Non-pigmented ciliary epithelial cell (primary cell): ENCODE measurements at places on chromosomes 1 and 21.
A peak's percentile ranks its signal among the peaks of the same experiment; 100 is the strongest.

GRCh38 chr1:198771563-198772153, 132.8 kb downstream of the PTPRC start:
- DNase-seq = peak; percentile 20

GRCh38 chr1:182206626-182207239, 145.2 kb upstream of the ZNF648 start:
- DNase-seq = no peak

DNA sequence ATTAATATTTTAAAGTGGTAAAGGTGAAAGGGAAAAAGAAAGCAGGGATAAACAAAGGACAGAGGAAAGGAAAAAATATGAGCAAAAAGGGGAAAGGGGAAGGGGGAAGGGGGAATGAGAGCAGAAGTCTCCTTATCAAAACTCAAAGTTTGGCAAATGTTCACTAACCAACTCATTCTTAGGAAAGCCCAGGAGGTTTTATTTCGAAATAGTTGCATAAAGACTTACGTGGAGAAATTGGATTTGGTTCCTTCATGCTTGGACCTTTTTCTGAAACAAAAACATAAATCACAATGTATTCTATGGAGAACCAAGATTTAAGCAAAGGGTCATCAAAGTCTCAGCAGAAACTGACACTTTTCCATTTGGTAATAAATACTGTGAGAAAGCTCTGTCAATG, 188.1 kb downstream of the TGFBR3 start:
- no peak for DNase-seq

DNA sequence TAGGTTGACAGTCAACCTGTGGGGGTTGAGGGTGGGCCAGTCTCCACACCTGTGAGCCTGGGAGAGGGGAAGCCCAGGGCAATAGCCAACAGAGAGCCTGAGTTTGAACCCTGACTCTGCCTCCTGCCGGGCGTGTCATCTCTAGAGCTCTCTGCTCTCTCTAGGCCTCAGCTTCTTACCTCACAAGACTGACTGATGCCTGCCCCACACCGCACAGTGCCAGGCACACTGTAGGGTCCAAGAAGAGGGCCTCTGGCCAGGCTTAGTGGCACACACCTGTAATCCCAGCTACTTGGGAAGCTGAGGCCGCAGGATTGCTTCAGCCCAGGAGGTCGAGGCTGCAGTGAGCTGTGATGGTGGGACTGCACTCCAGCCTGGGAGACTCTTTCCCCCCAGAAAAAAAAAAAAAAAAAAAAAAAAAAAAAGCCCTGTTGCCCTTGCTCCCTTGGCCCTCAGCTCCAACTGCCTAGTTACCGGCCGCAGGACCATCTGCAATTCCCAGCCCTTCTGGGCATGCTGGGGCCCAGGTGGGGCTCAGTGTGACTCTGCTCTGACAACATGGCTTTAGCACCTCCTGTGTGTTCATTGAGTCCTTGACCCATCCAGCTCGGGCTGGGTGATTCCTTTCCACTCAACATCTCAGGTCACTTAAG, 25.1 kb downstream of the GRHL3 start:
- no peak for DNase-seq

GRCh38 chr1:88265606-88266005, 418.5 kb upstream of the PKN2 start:
- no peak for DNase-seq

DNA sequence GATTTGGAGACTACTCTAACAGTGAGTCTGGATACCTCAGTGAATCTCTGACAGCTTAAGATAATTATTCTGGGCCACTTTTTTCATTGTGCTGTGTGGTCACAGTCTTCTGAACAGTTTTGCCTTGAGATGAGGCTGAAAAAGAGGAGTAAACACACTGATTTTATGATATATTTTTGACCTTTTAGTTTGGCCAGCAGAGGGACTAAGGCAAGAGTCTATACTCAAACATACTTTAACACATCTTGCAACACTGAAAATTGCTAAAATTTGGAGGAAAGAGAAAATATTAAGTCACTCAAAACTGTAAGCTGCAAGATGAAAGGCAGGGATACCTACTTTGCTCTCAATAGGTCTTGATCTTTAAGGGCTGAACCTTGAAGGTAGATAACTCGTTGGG, 182.7 kb downstream of the KCNT2 start:
- DNase-seq = no peak

GRCh38 chr1:205052690-205053089, 9.7 kb downstream of the CNTN2 start:
- DNase-seq = no peak

DNA sequence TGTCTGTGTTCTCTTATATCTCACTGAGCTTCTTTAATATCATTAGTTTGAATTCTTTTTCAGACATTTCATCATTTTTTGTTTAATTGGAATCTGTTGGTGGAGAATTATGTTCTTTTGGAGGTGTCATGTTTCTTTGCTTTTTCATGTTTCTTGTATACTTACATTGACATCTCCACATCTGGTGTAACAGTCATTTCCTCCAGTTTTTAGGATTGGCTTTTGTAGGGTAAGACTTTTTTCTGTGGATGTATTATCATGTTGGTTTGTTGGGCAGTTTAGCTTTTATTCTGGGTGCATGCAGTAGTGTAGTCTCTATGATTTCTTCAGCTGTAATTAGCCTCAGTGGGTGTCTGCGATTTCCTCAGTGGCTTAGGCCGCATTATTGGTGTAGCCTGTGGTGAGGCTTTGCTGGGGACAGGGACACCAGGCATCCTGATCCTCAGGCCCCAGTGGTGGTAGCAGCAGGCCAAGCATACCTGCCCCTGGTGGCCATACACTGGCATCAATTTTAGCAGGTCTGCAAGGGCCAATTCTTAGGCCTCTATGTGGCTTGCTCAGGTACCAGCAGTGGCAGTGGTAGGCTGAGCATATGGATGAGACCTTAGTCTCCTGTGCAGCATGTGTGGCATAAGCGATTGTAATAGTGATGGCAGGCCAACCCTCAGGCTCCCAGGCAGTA, 77.6 kb upstream of the SAMD13 start:
- no peak for DNase-seq

DNA sequence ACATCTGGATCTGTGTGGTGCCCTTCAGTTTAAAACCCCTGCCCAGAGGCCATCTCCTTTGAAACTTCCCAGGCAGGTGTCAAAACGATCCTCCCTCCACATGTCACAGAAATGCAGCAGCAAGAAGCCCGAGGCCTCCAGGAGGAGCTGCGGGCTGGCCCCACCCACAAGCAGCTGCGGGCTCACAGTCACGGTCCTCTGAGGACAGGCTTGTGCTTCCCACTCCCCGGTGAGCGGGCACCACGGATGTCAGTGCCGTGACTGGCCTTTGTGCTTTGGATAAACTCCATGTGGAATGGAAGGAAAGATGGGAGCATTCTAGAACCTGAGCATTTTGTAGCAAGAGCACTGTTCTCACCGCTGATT, 65.8 kb downstream of the SIK1 start:
- no peak for DNase-seq

DNA sequence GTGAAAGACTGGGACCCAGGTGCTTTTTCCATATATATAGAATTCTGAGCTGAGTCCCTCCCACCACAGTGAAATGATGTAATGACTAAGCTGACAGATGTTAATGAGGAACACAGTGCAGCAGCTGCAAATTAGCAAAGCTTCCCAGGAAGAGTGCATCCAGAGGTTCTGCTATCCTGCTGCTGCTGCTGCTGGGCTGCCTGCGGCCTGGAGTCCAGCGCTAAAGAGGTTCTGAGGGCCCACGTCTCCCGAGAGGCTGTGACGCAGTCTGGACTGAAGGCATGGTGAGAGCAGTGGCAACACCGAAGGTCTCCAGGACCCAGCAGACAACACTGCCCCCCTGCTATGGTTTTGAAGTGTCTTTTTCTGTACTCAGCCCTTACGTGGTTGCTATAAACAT, 63.9 kb downstream of the URB2 start:
- DNase-seq = no peak

DNA sequence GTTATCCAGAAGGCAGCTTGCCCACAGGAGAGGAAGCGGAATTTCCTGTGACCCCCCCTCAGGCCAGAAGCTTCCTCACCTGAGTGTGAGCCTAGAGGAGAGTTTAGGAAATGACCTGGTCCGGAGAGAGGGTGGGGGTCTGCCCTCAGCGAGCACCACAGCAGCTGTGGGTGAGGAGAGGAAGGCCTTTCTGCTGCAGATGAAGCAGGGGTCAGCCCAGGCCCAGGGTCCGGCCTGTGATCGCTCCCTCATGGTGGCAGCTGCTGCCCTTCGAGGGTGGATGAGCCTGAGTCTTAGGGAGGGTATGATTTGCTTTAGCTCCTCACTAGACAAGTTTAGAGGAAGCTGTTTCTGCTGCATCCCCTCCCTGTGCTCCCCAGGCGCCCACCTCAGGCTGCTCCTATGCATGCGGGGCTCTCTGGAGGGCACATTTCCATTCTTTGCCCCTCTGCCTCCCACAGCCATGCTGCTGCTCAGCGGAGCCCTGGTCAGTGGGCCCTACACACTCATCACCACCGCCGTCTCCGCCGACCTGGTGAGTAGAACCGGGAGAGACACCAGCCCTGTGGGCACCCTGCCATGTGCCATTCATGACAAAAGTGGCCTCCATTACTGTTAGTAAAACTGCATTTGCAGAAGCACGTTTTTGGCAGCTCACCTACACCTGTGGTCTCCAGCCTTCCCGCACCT, 53.0 kb downstream of the SLC37A1 start:
- DNase-seq = no peak

DNA sequence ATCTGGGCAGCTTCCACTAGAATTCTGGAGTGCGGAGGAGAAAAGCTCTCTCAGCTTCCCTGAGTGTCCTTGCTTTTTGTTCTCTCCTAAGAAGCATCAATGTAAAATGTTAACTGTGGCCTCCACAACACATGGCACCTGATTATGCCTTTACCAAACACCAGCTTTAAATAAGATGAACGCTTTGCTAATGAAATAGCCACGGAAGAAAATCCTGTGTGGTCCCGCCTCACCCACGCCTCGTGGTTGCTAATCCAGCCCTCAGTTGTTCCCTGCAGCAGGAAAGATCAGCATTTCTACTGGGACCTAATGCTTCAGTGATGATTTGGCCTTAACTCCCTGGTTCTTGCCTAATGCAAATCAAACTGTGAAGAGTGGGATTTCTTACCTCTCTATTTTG, 1.8 kb upstream of the ERG start:
- DNase-seq = no peak

DNA sequence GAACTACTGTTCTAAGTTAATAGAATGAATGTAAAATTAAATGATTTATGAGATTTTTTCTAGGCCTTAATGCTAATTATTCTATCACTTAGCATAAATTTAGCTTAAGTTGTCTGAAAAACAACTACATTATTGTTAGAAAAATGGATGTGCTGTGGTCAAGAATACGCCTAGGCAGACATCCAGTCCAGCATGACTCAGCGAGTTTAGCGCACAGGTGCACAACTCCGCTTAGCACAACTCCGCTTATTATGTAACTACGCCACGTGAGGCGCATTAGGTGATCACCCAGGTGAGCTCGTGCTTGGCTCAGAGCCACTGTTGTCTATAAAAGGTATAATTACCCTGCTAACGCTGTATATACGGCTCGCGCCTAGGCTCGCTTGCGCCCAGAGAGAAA, 1043.6 kb upstream of the ADGRL4 start:
- no peak for DNase-seq

- peak; percentile 1 for DNase-seq
Measured at GRCh38 chr1:1200876-1201810, 5.2 kb downstream of the TNFRSF18 start.

DNA sequence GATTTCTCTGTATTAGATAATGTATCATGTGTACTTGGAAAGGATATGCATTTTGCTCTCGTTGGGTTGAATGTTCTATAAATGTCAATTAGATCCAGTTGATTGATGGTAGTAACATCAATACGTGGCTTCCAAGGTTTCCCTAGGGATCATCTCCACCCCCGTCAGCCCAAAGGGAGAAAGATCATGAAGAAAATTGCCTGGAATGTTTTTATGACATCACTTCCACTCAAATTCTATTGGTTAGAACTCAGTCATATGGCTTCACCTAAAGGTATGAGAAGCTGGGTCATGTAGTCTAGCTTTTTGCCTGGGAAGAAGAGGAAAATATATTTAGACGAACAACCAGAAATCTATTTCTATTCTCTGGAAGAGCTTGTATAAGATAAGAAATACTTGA, at the start of gene C1orf185:
Gene C1orf185 (plus strand): TSS at position 253 of the 400 bp plus-strand sequence. CDS start 6 bp downstream, at position 259.
- no peak for DNase-seq

GRCh38 chr1:161705537-161705936, 1.5 kb upstream of the FCRLA start:
- no peak for DNase-seq

DNA sequence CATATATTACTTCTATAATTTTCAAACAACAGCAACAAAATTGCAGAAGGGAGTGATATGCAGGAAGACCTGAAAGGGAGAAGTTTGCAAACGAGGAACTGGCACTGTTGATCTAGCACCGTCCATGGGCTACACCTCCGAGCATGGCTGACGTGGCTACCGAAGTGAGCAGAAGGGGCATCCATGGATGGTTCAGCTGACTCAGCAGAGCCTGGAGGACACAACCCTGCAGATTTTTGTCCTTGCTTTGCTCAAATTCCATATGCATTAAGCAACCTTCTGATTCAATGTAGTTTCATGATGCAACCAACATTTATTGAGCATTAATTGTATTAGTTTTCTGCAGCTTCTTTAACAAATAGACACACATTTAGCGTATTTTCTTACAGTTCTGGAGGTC, 191.2 kb downstream of the C1orf94 start:
- DNase-seq = no peak

DNA sequence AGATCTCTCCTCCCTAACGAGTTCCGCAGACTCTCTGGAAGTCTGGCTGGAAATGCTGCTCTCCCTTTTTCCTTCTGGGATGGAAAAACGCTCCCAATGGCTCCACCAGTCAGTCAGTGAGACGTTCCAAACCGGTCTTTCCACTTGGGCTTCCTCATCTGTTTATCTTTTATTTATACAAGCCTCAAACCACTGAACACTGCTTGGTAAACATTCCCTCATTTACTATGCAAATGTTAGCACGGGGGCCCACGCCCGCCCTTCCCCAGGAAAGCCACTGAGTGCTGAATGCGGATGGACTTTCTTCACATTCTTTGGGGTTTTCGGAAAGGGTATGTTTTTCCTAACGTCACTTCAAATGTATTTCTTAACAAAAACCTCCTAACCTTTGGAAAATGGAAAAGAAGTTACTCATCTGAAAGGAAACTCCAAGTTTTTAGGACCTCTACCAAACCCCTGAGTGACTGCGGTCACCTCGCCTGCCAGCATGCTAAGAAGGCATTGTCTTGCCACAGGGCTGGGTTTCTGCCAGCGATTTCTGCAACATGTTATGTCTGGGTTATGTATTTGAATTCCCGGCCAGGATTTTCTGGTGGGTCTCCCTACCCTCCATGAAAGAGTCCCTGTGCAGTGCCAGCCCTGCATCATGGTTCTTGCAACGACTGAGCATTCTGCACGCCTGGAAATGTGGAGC, 14.0 kb upstream of the UMODL1 start:
- DNase-seq = peak; percentile 28

DNA sequence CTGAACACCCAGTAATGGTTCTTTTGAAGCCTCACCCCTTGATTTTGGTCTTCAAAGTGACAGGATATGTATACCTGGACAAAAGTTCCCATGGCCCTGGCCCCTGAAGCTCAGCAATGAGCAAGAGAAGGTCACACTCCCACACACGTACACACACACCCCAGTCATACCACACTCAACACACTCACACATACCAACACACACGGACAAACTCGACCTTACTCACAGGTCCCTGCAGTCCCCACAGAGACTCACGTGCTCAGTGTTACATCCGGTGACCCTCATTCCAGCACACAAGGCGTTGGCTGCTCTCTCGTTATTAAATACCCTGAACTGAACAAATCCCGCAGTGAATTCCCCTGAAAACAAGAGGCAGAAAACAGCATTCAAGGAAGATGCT, 5.9 kb downstream of the ITLN1 start:
- no peak for DNase-seq

- DNase-seq = no peak
Measured at GRCh38 chr1:174406421-174406820, 41.3 kb upstream of the GPR52 start.
